NCI-H524 treated with DMSO at 0.1 percent for 48 hours (cell line): ENCODE measurements at places on chromosomes 2 and 18.
A peak's percentile ranks its signal among the peaks of the same experiment; 100 is the strongest.

- DNase-seq, result no peak
These were observed 480.2 kb upstream of the ACVR2A start for GRCh38 chr2:147364597-147364996.

- no peak for DNase-seq
These were observed 173.8 kb downstream of the SEPTIN10 start for GRCh38 chr2:109439986-109440385.

- DNase-seq, result no peak
These were observed 103.8 kb upstream of the COPS8 start for GRCh38 chr2:236981701-236982485.

DNA sequence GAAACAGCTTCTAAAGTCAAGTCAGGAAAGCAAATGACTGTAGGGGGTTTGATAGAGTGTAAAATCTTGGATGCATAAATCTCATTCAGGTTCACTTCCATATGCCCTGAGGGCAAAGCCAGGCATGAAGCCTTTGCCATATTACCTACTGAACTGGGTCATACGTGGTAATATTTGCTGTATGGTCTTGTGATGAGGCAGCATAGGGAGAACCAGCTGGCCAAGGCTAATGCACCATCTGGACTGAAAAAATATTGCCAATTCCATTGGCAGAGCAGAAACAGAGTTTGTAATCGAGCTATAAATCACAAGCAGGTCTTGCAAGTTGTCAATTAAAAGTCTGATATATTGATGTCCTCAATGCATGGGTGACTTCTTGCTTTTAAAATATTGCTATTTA is 243.8 kb downstream of the ERBB4 start:
- DNase-seq, result peak; percentile 87

DNA sequence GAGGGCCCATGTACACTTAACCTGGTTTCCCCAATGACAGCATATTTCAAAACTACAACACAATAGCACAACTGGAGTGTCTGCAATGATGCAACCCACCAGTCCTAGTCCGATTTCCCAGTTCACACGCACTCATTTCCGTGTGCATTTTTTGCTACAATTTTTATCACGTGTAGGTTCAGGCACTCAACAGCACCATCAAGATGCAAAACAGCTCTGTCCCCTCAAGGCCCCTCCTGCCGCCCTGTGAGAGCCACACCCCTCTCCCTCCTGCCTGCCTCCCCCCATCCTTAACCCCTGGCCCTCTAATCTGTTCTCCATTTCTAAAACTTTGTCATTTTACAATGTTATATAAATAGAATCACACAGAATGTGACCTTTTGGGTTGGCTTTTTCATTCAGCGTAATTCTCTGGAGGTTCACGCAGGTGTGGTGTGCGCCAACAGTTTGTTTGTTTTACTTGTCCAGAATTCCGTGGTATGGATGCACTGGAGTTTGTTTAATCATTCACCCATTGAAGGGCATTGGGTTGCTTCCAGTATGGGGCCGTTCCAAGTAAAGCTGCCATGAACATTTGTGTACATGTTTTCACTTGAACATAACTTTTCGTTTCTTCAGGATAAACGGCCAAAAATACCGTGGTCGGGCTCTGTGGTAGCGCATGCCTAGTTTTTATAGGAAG is 8.4 kb downstream of the KCNIP3 start:
- DNase-seq, result no peak

DNA sequence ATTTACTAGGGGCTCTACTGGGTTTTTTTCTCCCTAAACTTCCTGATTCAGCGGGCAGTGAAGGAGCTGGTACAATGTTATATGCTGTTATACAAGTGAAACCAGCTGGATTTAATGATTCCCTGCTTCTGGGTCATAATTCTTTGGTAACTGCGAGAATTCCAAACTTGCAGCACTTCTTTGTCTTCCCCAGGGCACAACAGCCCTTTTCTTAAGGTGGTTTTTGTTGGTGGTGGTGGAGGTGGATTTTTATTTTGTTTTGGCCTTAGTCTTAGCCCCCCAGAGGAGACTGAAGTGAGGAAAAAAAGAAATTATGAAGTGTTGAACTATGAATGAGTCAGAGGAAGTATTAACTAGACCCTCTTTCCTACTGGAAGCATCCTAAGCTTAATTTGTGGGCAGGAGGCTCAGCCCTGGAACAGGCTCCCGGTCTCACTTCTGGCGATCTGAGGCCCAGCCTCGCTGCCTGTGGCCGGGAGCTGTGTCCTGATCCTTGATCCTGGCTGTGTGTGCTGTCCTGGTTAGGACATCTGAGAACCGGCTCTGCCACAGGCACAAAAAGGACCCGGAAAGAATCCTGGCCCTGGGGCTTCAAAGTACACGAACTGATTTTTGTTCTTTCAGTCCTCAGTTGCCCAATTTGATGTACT is 141.9 kb downstream of the LYPD6B start:
- DNase-seq, result no peak

DNA sequence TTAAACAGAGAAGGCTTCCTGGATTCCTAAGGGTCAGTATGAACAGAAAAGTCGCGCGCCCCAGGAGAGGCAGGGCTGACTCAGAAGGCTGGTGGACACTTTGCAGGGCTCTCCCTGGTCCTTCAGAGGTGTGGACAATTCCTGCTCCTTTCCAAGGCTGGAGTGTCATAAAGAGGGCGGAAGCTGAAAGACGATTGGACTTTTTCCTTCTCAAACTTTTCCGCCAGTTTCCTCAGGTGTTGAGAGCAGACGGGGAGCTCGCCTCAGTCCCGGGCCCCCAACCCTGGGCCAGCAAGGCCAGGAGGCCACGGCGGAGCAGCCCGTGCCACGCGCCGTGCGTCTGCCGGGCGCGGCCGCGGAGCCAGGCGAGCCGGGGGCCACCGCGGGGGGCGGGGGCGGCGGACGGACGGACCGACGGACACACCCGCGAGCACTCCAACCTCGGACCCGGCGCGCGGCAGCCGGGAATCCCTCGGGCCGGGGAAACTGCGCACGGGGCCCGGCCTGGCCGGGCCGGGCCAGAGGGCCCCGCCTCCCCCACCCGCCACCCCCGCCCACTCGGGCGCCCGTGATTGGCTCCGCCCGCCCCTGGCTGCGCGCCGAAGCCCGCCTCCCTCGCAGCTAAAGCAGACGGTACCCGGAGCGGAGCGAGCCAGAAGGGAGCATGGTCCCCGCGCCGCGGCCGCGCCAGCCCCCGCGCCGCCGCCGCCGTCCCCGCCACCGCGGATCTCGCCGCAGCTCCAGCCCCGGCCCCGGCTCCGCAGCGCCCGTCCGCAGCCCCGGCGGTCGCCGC is at the start of gene KLHL29:
KLHL29 (plus strand) TSS at position 629 of the 793 bp plus-strand sequence. CDS start 177,018 bp downstream, outside the sequence.
- DNase-seq, result no peak
